ENCODE measurements at places on chromosomes 7 and 10.
A peak's percentile ranks its signal among the peaks of the same experiment; 100 is the strongest.

GRCh38 chr10:106894692-106895091, 269.8 kb downstream of the SORCS1 start:
- no peak for DNase-seq

DNA sequence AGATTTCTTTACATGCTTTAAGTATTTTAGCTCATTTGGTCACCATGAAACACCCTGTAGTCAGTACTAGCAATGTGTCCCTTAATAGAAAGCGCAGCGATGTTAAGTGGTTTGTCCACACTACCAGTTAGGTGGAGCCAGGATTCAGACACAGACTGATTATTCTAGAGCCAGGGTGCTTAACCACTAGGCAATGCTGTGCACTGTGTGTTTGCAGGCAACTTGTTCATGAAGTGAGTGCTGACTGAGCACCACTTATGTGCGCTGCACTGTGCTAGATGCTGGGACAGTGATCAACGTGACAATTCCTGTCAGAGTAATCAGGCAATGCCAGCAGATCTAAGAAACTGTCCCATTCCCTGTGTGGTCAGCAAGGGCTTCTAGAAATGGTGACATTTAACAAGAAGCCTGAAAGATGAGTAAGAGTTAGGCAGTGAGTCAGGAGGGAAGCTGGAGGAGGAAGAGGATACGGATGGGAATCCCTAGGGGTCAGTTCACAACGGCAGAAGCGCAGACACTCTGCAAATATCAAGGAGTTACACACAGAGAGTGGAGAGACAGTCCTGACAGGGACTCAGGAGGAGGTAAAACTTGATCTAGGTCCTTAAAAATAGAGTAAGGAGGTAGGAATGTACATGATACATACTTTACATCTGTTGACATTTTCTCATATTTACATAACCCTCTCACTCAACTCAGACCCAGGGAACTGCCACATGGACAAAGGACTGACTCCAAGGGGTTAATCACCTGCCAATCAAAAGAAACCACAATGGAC, 69.7 kb upstream of the EGR2 start:
- DNase-seq: no peak

DNA sequence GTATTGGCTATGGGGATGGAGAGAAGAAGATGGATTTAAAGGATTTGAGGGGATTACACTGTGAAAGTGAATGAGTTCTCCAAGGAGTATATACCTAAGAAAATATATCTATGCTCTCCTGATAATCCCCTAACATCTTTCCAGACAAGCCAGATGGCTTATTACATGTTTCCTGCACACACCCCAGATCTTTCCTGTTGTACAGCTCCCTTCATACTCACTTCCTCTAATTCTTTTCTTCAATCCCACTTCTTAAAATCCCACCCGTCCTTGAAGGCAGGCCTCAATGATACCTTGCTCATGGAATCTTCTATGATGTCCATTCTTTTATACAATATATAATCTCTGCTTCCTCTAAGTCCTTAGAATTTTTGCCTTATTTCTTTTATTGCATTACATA, 317.2 kb upstream of the DGKB start:
- no peak for DNase-seq

DNA sequence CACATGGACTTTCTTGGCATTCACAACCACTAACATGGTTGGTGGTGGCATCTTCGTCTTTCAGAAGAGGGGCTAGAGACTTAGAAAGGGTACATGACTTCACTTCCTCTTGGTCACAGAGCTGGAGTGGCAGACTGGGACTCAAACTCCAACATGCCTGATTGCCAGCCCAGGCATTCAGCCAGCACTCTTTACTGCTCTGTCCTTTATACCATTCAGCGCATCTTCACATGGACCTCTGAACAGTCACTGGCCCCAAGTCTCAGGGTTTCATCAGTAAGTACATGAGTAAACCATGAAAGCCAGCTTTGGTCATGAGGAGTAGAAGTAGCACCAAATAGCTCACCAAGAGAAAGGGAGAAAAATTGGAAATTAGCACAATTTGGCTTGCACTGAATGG, 148.4 kb upstream of the KLF14 start:
- DNase-seq: peak; percentile 59

DNA sequence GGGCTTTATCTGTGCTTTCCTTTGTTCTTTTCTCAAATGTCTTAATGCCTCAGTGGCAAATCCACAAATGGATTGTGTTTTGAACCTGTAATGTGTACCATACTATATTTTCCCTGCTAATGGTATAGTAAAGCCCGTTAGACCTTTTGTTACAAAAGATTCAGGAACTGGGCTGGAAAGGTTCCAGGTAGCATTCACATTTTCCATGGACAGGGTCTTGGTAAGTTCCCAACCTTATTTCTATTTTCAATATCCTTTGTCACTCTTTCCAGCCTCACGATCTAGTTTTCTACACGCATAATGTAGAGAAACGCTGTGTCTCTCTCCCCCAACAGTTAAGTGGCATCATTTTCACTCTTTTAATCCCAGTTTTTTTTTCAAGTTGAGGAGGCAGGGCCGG, 153.0 kb downstream of the PLCE1 start:
- no peak for DNase-seq

- no peak for DNase-seq
Observed at GRCh38 chr7:64686493-64687184, 20.7 kb downstream of the ZNF107 start.

GRCh38 chr10:90130321-90131086, 429.1 kb downstream of the KIF20B start:
- no peak for DNase-seq

All from activated CD8-positive, alpha-beta memory T cell treated with anti-CD3 and anti-CD28 coated beads for 24 hours (primary cell).